ENCODE measurements at places on chromosomes 12 and 14.

GRCh38 chr14:50635141-50635540, 33.0 kb downstream of the SAV1 start:
- DNase-seq, result no peak

DNA sequence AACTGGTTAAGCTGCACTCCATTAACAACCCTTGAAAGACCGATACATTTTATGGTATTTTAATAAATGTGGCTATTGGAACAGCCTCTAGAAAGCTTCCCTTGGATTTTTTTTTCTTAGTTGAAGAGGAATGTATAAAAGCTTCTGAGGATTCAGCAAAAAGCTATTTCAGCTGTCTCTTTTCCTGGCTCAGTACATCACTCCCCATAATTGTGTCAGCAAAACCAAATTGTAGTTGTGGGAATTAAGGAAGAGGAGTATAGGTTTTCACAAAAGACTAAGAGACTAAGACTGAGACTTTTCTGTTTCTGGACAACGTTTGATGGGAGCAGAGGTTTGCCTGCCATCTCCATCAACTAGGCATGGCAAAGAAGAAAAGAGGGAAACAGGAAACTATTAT, 106.5 kb downstream of the C12orf50 start:
- DNase-seq, result no peak

GRCh38 chr12:8629486-8630033, 16.9 kb upstream of the AICDA start:
- peak; percentile 85 for DNase-seq

DNA sequence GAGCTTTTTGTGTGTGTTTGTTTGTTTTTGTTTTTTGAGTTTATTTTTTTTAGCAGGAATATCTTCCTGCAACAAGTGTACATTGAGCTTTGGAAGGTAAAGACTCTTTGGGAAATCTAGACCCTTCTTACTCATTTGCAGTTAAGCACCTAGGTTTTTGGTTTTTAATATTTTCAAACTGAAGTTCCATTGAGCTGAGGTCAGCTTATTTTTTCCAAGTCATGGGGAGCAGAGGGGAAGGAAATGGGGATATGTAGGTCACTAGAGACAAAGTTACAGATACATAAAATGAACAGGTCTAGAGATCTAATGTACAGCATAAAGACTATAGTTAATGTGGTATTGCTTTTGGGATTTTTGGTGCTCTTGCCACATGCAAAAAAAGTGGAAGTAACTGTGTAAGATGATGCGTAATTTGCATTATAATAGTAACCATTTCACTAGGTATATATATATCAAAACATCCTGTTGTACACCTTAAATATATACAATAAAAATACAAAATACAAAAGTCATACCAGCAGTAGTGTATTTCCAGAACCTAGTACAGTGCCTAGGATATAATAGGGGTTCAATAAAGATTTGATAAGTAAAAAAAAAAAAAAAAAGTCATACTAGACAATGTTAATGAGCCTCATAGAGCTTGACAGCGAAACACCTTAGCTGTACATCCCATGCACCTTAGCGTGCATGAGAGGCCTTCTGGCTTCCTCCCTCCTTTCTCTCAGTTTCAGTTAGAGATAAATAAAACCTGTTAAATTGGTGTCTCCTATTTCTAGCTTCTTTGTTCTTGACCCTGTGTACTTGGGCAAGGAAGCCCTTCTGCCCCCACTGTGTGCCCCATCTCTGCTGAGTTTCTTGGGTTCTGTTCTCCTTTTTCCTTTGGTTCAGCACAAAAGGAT, 22.7 kb downstream of the CGRRF1 start:
- DNase-seq, result no peak

DNA sequence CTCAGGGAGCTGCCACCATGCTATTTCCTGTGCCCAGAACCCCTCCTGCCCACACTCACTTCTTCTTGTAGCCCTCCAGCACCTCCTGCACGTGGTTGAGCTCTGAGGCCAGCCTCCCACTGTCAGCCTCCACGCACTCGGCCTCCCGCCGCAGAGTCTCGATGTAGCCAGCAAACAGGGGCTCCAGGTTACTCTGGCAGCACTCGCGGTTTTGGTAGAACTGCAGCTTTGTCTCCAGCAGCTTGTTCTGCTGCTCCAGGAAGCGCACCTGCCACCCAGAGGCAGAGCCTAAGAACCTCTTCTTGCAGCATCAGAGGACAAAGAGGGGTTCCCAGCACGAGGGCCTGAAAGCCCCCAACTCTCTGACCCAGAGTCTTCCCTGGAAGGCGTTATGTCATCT, 2.1 kb downstream of the KRT83 start:
- DNase-seq, result peak; percentile 18

DNA sequence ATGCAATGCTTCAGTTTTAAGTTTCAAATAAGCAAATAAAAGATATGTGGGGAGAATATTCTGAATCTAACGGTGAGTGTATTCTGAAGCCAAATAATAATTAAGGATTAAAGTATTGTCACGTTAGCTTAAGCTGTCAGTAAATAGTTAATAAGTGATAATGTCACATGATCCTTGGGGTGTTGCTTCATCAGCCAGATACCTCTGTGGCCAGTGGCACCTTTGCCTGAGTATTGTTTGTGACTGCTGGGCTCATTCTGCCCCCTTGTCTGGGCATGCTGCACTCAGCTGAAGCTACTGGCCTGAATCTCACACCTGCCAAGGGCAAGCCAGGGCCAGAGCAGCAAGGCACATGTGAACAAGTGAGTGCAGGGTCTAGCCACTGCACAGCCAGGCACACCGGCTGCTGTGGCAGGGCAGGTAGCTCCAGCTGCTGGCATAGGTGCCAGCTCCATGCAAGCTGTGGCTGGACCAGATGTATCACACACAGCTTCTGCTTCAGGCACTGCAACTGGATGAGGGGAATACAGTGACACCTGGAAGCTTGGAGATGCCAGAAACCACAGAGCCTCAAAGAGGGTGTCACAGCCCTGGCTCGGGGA, 739.7 kb downstream of the SLC6A15 start:
- DNase-seq, result peak; percentile 0

DNA sequence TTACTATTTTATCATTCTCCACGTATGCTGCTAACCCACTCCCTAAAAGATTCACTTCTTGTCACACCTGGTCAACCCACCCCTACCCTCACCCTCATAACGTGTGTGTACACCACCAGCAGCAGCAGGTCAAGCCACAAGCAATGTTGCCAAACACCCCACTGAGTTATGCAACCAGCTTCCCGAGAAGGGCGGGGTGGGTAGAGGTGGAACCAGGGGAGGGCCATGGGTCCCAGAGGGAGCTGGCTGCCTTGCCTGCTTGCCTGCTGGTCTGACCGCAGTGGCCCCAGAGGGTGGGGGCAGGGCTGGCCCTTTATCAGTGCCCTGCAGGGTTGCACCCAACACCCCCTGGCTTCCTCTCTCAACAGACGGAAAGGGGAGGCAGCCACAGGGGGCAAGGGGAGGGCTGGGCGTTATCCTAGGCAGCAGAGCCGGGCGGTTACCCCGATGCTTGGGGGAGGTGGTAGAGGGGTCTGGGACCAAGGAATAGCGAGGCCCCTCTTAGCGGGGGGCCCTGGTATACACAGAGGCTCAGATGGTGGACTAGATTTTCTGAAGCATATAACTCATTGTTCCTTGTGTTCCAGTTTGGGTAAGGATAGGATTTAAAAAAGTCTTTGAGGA, 3.5 kb upstream of the NFE2 start:
- peak; percentile 81 for DNase-seq

DNA sequence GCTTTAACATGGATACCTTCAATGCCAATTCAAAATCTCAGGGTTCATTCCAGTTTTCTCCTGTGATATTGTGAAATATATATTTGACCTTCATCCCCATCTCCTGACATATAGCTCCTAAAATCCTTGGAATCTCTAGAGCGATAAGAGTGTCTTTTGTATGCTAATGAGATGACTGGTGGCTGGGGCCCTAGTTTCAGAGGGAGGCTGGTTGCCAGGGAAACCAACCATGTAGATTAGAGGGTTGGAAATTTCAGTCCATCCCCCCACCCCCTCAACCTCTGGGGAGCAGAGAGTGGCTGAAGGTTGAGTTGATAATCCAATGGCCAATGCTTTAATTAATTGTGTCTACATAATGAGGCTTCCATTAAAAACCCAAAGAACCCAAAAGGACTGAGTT, 59.4 kb downstream of the SDR9C7 start:
- no peak for DNase-seq

All from renal cortical epithelial cell (primary cell).